Chondrocyte (in vitro differentiated cells): ENCODE measurements at places on chromosomes 7 and 10.

DNA sequence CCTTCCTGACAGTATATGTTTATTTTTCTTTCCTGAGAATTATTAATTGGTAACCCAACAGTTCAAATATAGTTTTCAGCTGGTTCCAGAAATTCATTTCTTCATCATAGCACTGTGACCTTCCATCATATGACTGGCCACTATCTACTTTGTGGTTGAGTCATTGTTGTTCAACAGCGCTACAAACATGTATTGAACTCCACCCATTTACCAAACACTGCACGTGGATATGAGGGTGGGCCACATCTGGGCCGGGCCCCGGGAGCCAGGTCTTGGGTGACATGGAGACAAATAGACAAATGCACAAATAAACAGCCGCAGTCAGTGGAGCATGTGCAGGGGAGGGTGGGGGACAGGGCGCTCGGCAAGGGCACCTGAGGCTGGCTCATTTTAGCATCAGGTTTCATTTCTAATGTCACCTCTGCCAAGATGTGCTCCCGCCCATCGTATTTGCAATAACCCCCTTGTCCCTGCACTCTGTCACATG lies 24.0 kb upstream of the EEPD1 start:
- DNase-seq, result no peak

GRCh38 chr10:10902951-10903350 lies 114.7 kb upstream of the CELF2 start:
- no peak for DNase-seq

DNA sequence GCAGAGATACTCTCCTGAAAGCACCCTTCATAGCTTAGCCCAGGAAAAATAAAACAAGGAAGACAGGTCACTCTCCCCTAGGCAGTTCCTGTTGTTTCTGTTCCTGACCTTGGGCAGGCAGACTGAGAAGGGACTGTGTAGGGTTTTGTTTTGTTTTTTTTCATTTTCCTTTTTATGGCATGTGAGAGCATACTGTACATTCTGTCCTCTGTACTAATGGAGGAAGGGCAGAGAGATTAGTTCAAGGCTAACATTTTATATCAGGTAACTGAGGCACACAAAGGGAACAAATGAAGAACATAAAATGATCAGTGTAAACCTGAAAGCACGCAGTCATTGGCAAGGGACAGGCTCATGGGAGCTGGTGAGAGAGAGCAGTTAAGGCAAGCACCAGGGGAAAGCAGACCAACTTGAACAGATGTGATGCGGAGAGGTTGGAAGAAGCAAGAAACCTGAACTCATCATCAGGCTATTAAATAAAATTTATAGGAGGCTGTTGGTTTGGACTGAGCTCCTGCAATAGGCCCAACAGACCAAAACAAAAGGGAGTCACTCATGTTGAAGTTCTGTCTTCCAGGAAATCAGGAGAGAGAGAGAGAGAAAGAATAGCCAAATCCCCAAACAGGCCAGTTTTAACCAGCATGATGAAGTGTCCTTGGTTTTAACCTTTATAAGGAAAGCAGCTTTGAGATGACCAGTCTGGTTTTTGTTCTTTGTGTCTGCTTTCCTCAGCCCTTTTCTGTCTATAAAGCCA lies 34.1 kb upstream of the PDCD4 start:
- no peak for DNase-seq

DNA sequence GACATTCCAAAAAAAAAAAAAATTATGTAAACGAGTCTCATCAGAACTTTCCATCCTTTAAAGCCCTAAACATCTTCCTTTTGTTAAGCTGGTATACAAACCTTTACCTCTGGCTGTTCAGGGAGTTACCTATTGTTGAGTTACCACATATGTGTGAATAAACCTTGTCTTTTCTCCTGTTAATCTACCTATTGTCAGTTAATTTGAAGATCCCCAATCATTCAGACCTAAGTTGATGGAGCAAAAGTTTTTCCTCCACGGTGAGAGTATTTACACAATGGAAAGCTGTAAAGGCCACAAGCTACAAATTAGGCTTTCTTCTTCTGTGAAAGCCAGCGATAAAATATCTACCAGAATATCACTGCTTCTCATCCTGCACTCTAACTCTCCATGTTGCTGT lies 80.3 kb downstream of the SKAP2 start:
- DNase-seq, result no peak

DNA sequence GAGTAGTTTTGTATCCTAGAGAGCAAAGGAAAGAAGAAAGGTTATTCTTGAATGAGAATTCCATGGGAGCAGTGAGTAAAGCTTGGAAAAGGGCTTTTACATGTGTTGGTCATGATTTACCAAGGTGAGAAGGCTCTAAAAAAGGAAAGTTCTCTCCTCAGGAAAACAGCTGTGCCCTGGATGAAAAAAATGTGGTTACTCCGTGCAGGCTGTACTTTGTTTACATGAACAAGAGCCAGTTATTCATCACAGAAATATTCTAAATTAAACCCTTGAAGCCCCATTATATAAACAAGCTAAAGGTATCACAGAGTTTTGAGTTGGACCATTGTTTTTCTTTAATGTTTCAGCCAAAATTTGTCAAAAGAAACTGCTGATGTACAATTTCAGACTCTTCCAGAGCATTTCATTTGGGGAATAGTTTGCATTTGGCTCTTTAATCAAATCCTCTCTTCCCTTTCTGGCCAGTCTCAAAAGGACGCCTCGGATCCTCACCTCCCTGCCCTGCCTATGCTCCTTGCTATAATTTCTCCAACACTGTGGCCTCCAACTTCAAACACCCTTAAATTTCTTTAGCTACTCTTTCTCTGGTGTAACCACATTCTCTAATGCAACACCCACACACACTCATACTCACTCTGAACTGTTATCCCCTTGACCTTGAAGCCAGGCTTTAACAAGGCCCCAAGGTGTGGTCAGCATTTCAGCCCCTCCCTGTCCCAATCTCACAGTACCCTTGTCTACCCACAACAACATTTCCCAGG lies 47.4 kb downstream of the AFAP1L2 start:
- no peak for DNase-seq

DNA sequence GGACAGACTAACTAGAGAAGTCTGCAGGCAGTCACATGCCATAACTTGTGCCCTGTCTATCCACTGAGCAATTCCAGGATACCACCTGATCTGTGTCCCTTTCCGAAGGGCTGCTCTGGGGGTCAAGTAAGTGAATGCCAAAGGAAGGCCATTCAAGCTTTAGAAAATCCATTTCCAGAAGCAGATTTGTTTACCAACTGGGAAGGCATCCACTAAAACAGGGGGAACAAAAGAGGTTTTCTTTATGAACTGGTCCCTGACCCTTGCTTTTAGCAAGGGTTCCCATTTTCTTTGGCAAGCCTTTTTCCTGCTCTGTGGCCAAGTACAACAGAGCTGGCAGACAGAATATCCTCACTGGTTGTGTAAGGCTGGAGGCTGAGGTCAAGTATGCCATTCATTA lies 36.5 kb downstream of the ITPRID1 start:
- DNase-seq, result no peak

DNA sequence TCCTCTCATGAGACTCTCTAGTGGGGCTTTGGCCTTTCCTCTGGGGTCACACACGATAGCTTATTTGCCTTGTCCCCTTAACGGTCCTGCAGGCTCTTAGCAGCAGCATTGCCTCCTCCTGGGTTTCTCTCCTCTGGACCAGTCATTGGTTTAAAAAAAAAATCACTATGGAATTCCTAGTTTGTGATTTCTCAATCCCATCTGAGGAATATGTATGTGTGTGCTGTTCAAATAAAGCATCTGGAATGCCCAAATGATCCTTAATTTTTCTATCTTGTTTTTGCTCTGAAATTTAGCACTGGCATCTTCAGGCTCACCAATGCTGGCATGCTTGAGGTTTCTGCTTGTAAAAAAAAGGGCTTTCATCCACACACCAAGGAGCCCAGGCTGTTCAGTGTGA lies 30.5 kb downstream of the ACTA2 start:
- no peak for DNase-seq

DNA sequence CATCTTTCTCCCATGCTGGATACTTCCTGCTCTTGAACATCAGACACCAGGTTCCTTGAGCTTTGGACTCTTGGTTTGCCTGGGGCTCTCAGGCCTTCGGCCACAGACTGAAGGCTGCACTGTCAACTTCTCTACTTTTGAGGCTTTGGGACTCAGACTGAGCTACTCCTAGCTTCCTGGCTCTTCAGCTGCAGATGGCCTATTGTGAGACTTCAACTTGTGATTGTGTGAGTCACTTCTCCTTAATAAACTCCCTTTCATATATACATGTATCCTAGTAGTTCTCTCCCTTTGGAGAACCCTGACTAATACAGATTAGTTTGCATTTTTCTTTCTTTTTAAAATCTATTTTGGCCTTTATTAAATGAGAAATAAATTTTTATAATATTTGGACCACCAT lies 276.2 kb upstream of the SEMA3C start:
- DNase-seq, result no peak

DNA sequence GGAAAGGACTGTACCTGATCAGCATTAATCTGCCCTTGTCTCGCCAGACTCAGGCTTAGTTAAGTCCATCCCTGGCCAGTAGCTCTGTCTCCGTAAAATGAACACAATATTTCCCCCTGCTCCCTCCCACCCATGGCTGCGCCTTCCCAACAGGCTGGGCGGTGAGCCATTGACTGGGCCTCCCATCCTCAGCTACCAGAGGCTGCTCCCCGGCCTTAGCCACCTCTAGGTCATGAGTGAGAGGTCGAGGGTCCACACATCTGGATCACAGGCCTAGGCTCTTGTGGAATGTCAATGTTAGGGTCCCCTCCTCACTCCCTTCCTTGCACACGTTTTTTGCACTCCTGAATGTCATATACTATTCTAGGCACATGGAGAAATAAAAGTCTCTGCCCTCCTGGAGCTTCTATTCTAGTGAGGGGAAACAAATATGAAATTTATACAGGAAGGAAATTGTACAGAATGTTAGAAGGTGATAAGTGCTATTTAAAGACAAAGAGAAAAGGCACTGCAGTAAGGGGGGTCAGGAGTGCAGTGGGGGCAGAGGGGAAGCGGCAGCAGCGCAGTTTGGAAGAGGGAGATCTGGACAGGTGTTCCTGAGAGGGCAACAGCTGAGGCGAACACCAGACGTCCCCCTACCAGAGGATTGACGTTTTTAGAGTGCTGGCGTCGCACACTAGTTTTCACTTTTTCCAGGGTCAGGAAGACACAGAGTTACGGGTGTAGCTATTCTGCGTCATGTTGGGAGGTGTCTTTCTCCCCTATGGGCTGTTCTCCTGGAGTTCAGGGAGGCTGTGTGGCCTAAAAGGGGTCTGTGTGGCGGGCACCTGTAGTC lies 17.2 kb upstream of the EIF5AL1 start:
- DNase-seq, result no peak

GRCh38 chr7:99042957-99043356 lies 101.0 kb downstream of the SMURF1 start:
- no peak for DNase-seq

GRCh38 chr7:105656922-105657521 lies 75.7 kb upstream of the EFCAB10 start:
- no peak for DNase-seq

- DNase-seq, result no peak
Observed at GRCh38 chr7:140657891-140658290, 14.9 kb upstream of the ADCK2 start.

- no peak for DNase-seq
Observed at GRCh38 chr7:90536449-90536848, 59.7 kb upstream of the CDK14 start.

DNA sequence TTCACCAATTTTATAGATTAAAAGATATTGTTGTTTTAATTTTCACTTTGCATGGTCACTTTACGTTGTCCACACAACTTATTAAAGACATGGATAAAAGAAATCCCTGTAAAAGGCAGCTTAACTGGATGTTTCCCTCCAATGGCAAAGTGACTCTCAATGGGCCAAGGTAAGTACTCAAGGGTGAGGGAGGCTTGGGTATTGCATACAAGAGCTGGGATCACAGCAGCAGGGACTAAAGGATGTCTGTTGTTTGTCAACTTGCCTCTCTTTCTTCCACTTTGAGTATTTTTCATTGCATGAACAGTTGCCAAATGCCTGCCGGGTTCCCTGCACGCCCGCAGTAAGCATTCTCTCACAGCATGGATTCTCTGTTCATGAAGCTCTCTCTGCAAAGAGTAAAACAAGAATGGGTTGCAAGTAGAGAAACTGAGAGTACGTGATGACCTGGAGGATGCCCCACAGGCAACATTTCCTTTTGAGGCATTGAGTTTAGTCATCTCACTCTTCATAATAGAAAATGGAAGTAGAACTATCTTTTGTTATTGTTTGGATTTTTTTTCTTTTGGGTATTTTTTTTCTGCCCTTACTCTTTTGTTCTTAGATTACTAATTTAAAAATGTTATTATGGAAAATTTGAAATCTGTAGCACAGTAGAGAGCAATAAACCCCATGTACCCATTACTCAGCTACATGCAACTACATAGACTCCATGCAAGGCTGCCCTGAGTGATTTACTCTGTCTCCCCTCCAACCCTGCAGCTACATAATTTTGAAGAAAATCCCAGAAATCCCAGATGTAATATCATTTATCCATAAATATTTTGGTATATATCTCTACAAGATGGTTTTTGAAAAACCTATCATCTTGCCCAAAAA lies 26.3 kb downstream of the GPR141 start:
- no peak for DNase-seq

DNA sequence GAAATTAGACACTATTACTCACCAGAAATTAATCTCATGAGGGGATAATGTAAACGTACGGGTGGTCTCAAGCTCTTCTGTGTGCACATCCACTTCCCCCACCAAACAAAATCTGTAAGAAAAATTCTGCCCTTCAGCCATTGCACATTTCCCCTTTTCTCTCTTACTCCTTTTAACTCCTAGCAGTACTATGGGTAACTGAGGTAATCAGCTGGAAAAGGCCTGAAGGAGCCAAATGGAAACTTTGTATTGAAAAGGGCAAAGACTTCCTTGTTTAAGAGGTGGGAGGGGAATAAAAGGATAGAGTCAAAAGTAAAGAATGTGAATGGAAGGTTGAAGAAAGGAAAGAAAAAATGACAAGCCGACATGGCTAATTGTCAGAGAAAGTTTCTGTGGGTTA lies 273.8 kb downstream of the RNLS start:
- DNase-seq, result no peak
